Small intestine (tissue), 16 donors: ENCODE measurements at places on chromosomes 7 and 10. TPM values are rescaled to one million over a fixed set of nuclear protein-coding genes. Genes with fewer than 3 reads are reported as not detected.

Gene MRPS24
- polyA plus RNA-seq = 137 TPM

Gene POR
- 80.5 TPM for polyA plus RNA-seq

- no peak for DNase-seq
- H3K27me3 ChIP-seq = peaks cover 18% of the 10 kb centered on the region
- H3K4me3 ChIP-seq = no peak overlapping the region
- no peaks in the 10 kb centered on the region for H3K36me3 ChIP-seq
Observed at GRCh38 chr7:149686449-149686848, 86.9 kb downstream of the ZNF467 start.

DNA sequence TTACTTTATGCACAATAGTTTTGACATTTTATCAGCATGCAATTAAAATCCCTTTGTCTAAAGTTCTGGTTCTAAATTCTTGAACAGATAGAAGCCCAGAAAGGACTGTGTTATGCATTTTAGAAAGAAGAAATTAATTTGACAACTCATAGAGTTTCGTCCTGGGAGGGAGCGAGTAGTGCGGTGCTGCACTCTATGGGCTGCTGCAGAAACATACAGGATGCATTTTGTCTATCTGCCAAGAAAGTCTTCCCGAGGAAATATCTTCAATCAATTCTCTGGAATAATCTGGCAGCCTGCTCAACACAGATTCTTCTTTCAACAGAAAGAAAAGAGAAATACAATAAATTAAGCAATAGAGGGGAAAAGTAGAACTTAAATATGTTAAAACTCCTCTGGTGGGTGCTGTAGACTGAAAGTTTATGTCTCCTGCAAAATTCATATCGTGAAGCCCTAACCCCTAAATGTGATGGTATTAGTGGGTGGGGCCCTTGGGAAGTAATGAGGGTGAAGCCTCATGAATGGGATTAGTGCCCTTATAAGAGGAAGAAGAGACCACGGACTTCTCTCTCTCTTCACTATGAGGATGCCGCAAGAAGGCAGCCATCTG, 39.0 kb upstream of the IFRD1 start:
- peak; percentile 18 for DNase-seq
- no peak overlapping the region for H3K27ac ChIP-seq
- no peaks in the 10 kb centered on the region for H3K4me1 ChIP-seq

- H3K4me1 ChIP-seq = no peaks in the 10 kb centered on the region
- no peak overlapping the region for H3K4me3 ChIP-seq
- no peaks in the 10 kb centered on the region for H3K36me3 ChIP-seq
- H3K27me3 ChIP-seq = no peaks in the 10 kb centered on the region
- DNase-seq = no peak
Observed at GRCh38 chr7:16942929-16943509, 61.2 kb upstream of the AGR3 start.

DNA sequence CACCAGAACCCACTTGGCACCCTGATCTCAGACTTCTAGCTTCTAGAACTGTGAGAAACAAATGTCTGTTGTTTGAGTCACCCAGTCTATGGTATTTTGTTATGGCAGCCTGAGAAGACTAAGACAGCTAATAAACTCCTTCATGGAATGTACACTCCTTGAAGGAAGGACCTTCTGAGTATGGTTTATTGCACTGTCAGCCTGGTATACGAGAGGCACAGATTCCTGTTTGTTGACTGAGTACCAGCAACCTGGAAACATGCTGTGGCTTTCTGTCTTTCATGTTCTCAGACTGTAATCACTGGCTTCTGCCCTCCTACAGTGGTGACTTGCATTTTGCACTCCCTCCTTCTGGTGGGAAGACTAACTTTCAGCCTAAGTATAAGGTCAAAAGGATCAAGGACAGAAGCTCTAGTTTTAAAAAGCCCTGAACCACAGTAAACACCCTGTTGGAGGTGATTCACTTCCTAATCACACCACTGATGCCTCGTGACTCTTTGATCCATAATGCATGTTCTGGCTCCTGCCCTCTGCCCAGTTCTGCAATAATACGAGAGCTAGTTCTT, 319.0 kb upstream of the NPSR1 start:
- no peak overlapping the region for H3K4me3 ChIP-seq
- no peaks in the 10 kb centered on the region for H3K36me3 ChIP-seq
- no peaks in the 10 kb centered on the region for H3K27me3 ChIP-seq
- H3K4me1 ChIP-seq = peaks cover 20% of the 10 kb centered on the region
- no peak for DNase-seq
- H3K27ac ChIP-seq = no peak overlapping the region
